ENCODE measurements at places on chromosomes 1 and 21. TPM values are rescaled to one million over a fixed set of nuclear protein-coding genes. Genes with fewer than 3 reads are reported as not detected.

GRCh38 chr1:88608139-88608943, 75.7 kb upstream of the PKN2 start:
- no peak for DNase-seq

The FYB2 gene
- total RNA-seq = not detected

GRCh38 chr1:171468120-171468750, 17.1 kb upstream of the PRRC2C start:
- DNase-seq = no peak

The OR2M3 gene
- 0.35 TPM for total RNA-seq

The USP21 gene
- 34.8 TPM for total RNA-seq

DNA sequence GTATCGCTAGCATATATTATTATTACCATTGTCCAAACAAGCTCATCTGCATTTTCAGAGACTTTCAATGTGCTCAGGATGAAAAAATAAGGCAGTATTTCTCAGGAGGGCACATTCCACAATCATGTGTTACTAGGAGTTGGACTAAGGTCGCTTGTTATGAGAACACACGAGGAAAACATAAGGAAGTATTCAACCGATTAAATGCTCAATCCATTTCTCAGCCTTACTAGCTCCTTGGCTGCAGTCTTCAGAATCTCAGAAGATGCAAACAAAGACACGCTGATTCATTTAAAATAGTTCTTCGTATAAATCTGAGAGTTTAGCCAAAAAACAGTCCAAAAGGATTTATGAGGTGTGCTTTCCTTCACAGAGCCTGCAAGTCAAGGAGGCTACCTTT, 82.0 kb upstream of the JAK1 start:
- DNase-seq = no peak

DNA sequence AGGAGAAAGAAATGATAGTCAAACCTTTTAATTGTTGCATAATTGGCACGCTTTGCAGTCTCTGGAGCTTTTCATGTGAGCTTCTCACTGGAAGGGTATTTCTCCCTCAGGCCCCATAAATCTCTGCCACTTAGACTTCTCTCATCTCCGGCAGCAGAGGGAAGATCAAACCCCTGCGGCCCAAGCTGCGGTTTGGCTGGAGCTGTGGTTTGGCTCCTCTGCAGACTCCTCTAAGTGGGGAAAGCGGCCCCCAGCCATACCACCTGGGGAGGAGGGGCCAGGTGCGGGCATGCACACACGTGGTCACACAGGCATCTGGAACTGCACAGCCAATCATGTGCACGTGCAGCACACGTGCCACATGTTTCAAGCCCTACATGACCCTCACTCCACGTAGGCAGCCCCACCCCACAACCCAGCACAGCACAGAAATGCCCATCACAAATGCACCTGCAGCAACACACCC, 58.3 kb downstream of the UBE2T start:
- peak; percentile 88 for DNase-seq

DNA sequence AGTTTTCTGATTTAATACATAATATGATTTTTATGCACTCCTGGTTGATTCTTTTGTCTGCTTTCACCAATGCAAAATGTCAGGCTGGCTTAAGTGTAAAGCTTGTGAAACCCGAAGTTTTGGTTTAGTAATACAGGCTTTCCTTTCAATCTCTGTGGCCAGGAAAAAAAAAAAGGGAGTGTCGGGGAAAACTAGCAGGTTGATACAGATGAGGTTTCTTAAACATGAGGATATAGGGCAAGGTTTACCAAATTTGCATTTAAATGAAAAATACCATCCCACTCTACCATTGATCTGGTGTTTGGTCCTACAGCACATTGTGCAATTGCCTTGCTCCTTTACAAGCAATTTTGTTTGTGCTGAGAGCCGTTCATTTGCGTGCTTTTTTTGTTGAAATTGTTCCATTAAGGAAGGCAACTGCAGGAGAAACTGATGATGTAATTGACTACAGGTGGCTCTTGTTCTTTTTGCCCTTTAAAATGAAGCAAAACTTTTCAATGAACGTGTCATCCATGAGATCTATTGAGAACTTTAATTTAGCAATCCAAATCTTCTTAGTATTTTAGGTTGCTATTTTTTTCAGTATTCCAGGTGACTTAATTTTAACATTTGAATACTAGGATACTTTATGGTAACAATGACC, 22.7 kb downstream of the CLIC6 start:
- DNase-seq = peak; percentile 78

- DNase-seq = no peak
Measured at GRCh38 chr1:60130703-60131102, 57.1 kb upstream of the C1orf87 start.

DNA sequence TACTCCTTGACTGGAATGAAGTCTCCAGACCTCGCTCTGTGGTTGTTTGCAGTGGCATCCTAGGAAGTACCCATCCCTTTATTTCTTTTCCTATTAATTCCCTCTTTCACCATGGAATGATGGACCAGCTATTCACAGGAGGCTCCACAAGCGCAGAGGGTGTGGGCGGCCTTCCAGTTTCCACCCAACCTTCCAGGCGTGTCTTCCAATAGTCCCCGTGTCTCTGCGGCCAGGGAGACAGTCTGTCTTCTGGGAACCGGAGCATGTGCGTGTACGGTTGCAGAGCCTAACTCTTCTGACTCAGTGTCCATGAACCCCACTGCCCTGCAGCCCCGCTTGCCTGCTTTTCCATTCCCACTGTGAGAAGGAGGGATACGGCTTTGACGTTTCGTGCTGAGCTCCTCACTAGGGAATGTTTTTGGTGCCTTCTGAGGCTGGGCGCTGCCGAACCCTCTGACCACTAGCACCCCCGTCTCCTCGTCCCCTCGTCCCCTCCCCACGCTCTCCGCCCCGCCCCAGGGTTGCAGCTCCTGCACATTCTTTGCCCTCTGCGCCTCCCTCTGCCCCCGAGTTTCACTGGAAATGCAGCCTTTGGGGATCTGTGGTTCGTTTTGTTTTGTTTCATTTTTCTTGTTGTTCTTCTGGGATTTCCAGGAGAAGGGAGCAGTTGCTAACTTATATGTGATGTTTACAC, 26.3 kb upstream of the FAM3B start:
- no peak for DNase-seq

- DNase-seq = no peak
Measured at GRCh38 chr1:45478121-45478814, 12.7 kb downstream of the TESK2 start.

DNA sequence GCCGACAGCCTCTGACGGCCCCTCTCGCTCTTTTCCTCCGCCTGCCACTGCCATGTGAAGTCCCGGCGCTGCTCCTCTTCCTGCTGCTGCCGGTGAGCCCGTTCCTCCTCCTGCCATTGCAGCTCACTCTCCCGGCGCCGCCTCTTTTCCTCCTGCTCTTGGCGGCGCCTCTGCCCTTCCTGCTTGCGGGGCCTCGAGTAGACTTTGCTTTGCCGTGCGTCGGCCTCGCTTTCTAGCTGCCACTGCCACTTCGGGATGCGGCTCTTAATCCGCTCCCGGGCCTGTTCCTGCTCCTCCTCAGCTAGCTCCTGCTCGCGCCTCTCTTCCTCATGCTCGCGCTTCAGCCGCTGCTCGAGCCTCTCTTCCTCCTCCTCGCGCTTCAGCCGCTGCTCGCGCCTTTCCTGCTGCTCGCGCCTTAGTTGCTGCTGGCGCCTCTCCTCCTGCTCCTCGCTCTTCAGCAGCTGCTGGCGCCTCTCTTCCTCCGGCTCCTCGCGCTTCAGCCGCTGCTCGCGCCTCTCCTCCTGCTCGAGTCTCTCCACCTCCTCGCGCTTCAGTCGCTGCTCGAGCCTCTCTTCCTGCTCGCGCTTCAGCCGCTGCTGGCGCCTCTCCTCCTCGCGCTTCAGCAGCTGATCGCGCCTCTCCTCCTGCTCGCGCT, 4.3 kb downstream of the TCHH start:
- peak; percentile 40 for DNase-seq

DNA sequence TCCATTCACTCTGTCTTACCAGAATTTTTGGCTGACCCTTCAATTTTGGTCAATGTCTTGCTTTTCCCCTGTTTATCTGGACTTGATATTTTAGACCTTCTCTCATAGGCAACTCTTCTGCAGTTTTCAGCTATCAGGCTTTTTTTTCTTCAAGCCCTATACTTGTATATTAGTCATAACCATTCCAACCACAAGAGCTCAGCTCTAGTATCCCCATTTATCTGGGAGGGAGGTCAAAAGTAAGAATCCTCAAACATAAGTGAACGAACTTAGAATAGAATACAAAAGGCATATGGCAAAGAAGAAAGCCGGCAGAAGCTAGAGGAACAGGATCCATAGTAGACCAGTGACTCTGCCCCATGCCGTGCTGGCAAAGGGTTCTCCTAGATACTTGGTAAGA, 45.9 kb upstream of the TNFSF4 start:
- DNase-seq = no peak

The BACH1 gene
- total RNA-seq = 39.9 TPM

The GJA8 gene
- total RNA-seq = not detected

The GLIS1 gene
- total RNA-seq = not detected

DNA sequence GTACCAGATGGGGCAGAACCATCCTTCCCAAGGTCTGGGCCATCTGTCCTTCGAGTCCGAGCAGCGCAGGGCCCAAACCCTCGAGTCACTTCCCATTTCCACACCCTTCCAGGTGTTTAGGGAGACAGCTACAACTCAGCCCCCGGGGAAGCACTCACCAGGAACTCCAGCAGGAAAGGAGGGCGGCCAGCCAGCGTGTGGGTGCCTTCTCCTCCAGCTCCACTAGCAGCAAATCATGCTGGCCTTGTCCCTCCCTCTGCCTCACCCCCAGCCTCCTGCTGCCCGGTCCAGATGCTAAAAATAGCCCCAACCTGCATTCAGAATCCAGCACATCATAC, 56.1 kb downstream of the RIPK4 start:
- DNase-seq = no peak

GRCh38 chr1:17184822-17185484, 20.0 kb upstream of the PADI1 start:
- no peak for DNase-seq

Data from PC-9 (cell line).